Right kidney (tissue), 9 donors: ENCODE measurements at places on chromosomes 3 and 15.

- DNase-seq: no peak
These were observed 417 bp downstream of the TBCCD1 start for GRCh38 chr3:186566772-186567071.

DNA sequence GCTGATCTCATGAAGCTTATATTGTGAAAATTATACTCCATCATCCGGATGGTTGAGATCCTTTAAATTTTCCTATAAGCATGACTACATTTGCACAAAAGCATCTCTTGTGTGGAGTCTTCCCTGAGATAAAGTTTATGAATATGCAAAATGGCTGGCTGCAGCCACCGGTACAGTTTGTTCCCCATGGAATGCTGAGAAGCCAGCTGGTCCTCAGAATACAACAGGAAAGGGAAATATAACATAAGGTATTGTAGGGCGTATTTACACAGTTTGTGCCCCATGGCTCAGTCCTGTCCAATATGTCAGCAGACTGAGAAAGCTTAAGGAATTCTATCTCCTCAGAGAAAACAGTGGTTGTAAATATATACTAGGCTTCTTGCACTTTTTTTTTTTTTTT is 468.6 kb downstream of the CNTN6 start:
- DNase-seq: no peak

DNA sequence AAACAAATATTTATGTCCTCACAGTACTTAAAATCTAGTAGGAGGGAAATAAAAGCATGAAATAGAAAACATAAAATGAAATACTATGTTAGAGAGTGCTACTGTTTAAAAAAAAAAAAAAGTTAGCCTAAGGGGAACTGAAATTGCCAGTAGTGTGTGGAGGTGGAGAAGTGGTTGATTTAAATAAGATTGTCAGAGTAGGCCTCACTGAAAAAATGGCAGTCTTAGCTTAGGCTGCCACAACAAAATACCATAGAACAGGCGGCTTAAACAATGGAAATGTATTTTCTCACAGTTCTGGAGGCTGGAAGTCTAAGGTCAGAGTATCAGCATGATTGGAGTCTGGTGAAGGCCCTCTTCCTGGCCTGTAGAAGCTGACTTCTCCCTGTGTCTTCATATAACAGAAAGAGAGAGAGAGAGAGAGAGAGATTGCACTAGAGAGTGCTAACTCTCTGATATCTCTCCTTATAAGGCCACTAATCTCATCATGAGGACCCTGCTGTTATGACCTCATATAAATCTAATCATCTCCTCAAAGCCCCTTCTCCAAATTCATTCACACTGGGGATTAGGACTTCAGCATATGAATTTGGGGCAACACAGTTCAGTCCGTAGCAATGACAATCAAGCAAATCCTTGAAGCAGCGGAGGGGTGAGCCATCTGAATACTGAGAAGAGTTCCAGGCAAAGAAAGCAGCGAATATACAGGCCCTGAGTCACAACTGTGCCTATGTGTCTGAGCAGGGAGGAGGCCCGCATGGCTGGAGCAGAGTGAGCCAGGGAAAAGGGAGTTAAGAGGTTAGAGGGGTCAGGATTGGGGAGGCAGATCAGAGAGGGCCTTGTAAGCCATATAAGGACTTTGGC is 23.6 kb upstream of the LRRC34 start:
- no peak for DNase-seq

DNA sequence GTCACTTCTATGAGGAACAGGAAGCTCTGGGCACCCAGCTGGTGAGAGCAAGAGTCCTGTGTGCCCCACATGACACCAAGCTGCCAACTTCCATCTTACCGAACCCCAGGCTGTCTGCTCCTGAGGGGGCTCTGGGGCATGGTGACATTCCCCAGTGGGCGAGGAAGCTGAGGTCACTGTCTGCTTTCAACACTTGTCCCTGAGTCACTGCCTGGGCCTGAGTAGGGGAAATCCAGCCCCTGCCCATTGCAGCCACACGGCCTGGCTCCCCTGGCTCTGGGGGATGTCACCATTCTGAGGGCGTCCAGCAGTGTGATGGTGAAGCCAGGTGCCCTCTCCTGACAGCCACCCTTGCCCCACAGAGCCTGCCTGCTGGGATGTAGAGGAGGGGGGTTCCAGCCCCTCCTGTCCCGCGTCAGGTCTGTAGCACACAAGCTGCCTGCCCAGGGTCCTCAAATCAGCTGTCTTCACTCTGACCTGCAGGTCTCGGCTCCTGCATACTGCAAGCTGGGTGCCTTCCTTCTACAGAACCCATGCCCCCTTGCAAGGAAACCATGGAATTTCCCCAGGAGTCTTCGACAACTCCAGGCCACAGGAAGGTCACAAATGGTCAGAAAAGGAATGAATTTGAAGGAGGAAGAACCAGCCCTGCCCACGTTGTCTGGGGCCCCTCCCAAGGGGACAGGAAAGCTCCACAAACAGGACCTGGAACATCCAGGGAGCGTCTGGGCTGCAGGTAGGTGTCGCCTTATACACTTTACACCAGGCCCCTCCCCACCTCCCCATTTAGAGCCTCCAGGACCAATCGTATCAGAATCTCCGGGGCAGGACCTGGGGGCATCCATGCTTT is 69.9 kb upstream of the GATM start:
- no peak for DNase-seq

DNA sequence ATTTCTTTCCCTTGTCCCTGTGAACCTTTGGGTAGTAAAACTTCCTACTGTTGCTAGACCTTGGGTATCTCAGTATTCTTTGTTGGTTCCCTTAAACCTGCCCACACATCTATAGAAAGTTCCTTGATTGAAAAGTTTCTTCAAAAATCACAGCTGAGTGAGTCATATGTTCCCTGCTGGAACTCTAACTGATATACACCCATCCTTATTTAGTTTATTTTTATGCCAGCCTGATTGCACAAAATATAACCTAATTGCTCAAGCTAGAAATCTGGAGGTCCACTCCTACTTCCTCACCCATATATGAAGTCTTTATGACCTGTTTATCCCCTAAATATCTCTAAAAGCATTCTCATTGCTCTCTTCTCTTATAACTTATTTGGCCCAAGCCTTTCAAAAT is 13.7 kb upstream of the GJD2 start:
- no peak for DNase-seq

GRCh38 chr15:60555806-60556205 is 76.9 kb upstream of the ICE2 start:
- no peak for DNase-seq

DNA sequence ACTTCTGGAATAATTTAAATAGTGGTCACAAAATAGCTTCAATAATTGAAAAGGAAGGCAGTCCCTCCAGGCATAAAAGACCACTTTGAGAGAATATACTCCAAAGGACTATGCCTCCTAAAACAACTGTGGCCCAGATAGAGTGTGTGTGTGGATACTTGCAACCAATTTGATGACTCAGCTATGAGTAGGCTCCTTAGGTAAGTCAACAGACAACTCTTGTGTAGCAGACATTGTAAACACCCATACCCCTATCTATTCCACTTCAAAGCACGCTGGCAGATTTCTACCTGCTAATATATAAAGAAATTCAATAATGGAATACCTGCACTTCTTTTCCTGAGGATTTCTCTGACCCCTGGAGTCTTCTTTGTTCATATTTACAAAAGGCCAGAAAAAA is 254.5 kb downstream of the NEK10 start:
- DNase-seq: no peak

DNA sequence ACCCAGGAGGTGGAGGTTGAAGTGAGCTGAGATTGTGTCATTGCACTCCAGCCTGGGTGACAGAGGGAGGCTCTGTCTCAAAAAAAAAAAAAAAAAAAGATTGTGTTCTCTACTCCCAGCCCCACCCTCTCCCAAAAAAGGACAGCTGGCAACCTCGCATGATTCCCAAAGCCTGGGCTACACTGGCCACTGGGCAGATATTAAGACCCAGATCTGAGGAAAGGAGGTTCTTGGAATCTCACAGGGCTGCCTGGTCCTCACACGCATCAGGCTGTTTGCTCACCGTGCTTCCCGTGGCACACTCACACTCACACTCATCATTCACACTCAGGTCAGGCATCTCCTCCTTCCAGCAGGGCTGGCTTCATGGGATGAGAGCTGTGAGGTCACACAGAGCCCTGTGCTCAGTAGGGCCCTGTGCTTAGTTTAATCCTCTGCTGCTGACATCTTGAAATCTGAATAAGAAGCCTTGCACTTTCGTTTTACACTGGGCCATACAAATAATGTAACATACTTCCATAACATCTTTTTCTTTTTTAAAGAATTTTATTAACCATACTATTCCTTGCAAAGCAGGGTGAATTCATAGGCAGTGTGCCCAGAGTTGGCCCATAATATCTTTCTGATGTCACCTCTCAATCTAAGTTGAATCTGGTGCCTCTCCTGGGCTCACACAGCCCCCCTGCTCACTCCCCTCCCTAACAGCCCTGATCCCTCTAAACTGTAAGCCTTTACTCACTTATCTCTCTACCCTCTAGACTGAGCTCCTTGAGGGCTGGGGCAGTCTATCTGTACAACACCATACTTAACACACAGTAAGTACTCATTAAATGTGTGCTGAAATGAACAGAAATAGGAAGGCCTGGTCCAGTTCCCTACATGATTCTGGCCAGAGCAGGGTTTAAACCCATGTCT is 50.2 kb upstream of the C15orf39 start:
- DNase-seq: no peak

DNA sequence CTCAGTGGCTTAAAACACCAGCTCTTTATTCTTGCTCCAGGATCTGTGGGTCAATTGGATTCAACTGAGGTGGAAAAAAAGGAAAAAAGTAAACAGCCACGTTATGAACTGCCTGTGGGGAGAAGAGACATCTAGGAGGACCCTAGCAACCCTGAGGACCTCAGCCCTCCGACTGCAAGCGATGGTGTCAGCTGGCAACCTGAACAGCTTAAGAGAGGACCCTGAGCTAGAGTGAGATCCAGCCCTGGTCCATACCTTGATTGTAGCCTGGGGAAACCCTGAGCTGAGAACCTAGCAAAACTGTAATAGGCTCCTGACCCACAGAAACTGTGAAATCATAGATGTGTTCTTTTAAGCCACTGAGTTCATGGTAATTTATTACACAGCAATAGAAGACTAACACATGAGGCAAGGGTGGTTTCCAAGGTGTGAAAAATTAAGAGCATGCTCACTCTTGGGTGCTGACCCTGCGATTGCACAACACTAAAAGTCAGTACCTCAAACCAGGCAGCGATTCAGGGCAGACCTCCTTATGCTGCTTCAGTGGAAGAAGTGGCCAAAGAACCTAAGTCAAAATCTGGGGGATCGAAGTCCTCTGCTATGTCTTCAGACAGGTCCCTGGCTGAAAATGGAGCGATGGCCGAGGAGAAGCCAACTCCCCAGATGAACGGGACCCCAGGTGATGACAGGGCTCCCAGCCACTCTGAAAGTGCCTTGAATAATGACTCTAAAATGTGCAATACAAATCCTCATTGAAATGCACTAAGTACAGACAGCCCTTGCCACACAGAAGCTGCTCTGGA is 57.7 kb downstream of the GASK1A start:
- no peak for DNase-seq

DNA sequence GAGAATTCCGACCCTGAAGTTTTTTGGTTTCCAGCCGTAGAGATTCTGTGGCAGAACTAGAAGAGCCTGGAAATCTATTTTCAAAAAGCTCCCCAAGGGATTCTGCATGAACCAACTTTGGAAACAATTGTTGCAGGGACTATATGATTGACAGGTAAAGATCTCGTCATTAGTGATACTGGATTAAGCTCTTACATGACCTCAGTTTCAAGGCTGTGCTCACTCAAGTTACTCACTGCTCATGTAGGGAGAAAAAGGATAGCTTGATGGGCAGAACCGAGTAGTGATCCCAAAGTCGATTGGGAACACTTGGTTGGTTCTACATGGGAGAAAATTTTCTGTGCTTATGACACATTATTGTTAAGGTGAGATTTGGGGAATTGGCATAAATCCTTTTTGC is 142.3 kb upstream of the RASGRP1 start:
- no peak for DNase-seq

DNA sequence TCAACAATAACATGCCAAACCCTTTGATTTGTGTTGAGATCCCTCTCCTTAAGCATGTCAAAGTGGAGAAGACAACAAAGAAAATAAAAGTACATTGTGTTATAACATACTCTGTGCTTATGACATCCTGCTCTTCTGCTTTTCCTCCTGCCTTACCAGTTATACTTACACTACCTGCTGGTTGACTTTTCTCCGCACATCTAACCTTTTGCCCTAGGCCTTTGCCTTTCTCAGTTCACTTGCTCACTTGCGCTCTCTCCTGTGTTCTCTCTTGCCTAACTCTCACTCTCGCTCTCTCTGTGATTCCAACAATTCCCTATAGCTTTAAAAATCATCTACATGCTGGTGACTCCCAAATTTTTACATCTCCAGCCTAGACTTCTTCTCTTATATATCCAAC is 5.7 kb downstream of the DNAH12 start:
- no peak for DNase-seq

DNA sequence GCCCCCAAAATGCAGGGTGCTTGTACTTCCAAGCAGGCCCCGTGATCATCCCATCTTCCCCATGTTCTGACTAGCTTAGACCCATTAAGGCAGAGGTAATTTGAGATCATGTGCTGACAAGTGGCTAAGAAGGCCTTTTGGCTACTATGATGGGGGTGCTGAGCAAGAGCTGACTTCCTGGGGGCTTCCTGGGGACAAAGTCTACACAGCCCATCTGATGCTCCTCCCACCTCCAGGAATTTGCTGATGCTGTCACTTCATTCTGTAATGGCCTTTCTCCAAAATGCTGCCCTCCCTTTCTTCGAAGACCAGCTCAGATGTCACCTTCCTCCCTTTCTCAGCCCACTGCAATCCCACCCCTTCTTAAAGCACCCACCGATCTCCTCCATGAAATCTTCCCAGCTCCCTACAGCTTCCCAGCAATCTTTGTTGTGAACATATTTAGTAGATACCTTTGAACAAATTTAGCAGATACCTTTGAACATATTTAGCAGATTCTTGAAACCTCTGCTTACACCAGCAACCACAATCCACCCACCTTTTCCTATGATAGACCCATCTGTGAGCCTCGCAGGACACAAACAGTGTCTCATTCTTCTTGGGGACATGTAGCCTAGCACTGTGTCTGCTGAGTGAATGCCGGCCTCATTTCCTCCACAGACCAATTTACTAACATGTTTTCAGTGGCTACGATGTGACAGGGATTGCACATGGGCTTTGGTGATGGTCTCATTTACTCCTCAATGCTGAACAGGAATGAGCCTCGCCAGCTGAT is 223.3 kb downstream of the EPHB1 start:
- no peak for DNase-seq

- no peak for DNase-seq
These were observed 1022.4 kb downstream of the FHIT start for GRCh38 chr3:60228823-60229222.

DNA sequence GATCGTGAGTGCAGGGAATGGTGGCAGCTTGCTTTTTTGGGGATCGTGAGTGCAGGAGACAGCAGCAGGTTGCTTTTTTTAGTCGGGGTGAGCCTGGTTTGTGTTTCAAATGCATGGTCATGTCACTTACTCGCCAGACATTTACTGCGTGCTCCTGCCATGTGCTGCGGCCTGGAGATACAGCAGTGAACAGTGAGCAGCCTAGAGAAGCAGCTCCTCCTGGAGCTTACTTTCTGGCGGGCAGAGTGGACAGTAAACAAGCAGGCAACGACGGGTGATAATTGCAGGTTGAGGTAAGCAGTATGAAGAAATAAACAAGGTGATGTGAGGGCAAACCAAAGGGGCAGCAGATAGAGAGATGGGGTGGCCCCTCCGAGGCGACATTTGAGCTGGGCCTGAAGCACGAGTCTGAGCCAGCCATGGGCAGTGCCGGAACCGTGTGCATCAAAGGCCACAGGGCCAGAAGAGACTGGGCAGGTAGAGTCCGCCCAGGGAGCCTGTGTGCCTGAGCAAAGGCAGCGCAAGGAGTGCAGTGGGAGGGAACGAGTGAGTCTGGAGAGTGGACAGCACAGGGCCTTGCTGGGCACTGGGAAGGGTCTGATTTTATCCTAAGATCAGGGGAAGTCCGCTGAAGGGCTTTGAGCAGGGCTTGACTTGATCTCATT is 57.3 kb upstream of the RASA2 start:
- no peak for DNase-seq
